ENCODE measurements at places on chromosomes 13 and 19.

DNA sequence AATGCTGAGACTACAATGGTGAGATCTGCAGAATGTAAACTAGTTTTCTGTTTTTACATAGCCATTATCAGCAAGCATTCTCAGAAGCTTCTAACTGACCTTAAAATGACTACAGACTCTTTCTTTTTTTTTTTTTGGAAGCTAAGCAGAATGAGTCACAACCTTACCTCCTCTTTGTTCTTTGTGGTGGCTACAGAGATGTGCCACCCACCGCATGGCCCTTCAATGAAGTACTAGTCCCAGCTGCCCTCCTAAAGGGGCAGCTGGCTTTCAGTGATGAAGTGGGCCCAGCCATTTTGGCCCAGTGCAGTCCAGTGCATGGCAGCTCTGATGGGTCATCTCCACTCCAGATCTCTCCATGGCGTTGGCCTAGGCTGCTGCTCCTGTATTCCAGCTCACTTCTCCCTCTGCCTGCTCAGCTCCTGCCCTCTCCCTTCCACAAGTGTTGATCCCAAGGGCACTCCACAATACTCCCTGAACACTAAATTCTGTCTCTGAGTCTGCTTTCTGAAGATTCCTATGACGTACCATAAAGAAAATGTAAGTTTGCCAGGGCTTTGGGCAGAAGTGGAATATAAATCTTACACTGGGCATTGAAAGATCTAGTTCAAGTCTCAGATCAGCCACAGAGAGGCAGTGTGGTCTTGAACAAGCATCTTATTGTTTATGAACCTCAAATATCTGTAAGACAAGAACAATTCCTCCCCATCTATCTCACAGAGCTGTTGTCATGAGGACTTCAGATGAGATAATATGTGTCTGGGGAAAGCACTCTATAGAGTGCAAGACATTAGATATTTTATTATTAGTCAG is 85.6 kb downstream of the RXFP2 start:
- DNase-seq: no peak

DNA sequence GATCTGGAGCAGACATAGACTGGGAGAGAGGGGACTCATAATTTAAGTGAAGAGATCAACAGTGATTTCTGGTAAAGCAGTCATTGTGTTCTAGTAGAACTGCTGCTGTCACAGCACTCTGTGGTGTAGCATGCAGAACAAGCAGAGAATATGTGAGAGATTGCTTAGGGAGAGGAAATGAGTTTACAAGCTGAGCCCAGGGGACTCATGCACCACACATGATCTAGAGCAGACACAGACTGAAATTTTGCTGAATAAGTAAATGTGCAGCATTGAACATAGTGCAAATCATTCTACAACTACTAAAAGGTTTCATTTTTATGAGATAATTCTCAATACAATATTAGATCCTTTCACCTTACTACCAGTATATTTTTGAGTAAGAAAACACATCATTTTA is 125.7 kb downstream of the MYO16 start:
- DNase-seq: no peak

- DNase-seq: no peak
Measured at GRCh38 chr13:98457053-98457452, 119.9 kb downstream of the STK24 start.

DNA sequence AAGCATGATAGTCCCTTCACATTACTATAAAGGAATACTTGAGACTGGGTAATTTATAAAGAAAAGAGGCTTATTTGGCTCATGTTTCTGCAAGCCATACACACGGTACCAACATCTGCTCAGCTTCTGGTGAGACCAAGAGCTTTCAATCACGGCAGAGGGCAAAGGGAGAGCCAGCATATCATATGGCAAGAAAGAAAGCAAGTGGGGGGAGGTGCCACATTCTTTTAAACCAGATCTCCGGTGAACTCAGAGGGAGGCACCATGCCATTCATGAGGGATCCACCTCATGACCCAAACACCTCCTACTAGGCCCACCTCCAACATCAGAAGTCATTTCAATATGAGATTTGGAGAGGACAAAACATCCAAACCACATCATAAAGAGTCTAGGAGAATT is 20.3 kb downstream of the XPO4 start:
- no peak for DNase-seq

- no peak for DNase-seq
Measured at GRCh38 chr19:10001899-10002298, 8.4 kb downstream of the COL5A3 start.

DNA sequence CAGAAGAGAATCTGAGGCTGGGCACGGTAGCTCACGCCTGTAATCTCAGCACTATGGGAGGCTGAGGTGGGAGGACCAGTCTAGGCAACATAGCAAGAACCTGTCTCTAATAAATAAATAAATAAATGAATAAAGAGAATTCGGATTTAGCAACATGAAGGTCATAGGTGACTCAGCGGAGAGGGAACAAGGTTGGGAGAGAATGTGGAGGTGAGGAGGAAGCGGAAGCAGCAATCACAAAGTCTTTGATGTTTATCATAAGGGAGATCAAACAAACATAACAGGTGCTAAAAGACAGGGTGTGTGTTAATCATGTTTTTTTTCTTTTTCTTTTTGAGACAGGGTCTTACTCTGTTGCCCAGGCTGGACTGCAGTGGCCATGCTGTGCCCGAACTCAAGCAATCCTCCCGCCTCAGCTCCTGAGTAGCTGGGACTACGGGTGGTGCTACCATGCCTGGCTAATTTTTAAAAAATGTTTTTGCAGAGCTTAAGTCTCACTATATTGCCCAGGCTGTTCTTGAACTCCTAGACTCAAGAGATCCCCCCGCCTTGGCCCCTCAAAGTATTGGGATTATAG is 16.3 kb downstream of the PBX4 start:
- no peak for DNase-seq

DNA sequence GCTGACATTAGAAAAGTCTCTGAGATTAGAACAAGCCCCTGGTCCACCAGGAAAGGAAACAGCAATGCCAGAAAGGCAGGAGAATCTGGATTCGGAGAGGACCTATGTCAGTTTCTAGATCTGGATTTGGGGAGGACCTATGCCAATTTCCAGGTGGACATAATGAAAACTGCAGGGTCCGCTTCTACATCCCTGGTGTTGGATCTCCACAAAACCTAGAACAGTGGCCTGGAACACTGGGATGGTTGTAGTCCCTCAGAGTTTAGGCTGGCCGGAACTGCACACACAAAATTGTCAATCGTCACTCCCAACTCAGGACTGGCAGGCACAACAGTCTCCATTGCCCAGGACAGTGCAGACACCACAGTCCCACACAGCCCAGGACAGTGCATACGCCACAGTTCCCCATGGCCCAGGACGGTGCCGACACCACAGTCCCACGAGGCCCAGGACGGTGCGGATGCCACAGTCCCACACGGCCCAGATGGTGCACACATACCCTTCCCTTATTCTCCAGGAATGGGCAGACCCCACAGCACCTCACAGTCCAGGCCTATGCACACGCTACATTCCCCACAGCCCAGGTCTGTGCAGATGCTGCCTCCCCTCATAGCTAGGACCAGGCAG is 341.7 kb downstream of the UQCRFS1 start:
- no peak for DNase-seq

DNA sequence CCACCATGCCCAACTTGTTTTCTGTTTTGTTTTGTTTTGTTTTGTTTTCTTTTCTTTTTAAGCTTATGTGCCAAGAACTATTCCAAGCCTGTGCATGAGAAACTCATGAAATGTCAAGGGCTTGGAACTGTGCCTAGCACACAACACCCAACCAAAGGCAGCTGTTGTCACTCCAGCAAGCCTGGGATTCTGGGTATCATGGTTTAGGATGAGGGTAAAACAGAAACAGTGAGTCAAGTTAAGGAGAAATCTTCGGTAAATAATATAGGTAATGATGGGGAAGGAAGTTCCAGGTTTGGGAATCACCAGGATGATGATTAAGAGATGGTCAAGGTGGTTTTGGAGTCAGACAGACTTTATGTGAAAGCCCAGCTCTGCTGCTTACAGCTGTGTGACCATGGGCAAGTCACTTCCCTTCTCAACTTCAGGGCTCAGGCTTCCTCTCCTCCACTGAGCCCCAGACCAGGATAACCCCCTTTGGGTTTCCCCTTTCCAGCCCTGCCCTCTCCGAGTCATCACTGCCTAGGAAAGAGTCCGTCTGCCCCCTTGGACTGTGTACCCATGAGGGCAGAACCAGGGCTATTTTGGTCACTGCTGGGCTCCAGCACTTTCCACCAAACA is 5.0 kb downstream of the PVR start:
- DNase-seq: no peak

All from activated CD8-positive, alpha-beta memory T cell treated with anti-CD3 and anti-CD28 coated beads for 24 hours (primary cell).